Cortex of kidney (tissue), 1 donor: ENCODE measurements at places on chromosomes 16 and 17.

- no peak for DNase-seq
Measured at GRCh38 chr17:77318491-77319210, 177.9 kb downstream of the SEC14L1 start.

DNA sequence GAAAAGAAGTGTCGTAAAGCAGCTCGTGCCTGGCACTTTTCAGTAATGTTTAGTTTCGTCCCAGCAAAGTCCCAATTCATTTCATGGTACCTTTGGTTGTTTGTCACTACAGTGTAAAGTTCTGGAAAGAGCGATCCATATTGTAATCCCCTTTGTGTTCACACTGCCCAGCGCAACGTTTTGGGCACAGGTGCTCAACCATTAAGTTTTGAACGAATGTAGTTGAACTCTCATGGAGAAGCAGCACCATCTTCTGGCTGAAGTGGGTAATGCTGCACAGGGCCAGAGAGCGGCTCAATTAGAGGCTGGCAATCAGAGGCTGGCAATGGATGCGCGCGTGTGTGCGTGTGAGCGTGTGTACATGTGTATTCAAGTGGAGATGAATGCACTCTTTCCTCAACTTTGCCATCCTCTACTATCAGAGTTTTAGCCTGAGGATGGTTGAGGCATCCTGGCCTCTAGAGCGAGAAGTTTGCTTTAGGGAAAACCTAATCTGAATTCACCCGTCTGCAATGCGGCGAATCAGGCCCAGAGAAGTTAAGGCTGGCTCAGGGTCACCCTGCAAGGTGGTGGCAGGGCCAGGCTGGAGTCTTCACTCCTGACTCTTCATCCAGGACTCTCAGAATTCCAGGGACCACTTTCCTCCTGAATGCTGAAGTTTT lies 29.9 kb downstream of the DYNLL2 start:
- DNase-seq: no peak

DNA sequence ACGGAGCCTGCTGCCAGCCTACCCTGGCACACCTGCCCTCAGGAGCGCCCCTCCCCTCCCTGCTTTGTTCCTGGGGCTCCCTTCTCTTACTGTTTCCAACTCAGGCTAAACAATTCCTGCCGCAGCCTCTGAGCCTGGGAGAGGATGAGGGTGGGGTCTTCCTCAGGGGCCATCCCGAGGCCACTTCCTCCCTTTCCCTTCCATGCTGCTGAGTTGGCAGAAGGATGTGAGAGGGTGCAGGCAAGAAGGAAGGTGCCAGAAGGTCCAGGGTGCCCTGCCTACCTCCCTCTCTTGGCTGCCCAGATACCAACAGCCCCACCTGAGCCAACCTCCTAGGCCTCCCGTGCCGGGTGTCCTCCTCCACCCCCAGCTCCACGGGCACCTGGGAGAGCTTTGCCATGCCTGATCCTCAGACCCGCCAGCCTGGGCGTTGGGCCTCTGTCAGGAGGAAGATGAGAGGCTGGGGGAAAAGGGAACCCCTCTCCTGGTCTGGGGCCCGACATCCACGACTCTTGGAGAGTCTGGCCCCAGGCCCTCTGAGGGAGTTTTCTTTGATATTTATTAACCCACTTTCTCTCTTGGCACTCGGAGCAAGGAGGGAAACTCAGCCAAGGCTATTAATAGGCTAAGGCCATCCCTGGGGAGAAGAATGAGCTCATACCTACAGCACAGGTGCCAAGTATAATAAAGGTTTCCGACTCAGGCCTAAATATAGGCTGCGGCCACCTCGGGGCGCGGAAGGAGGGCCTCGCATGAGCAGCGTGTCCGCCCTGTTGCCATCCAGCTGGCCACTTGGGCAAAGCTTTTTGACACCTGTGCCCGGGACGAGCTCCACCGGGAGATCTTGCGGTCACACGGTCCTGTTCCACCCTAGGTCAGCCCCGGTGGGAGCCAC lies 232.0 kb downstream of the ENGASE start:
- no peak for DNase-seq

DNA sequence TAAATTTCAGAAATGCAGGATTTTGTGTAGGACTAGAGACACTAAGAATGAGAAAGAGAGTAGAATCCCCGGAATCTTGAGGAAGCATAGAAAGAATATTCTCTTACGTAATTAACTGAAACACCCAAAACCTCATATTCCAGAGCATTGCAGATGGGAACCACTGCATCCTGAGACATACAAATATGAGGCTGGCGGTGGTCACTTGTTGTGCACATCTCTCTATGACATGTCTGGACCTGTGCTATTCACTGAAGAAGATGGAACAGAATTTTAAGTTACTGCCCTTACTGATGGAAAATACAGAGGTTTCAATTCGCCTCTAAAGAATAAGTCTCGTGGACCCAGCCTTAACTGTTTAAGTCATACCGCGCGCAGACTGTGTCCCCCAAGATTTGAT lies 806 bp downstream of the RAD51C start:
- no peak for DNase-seq

GRCh38 chr17:78226759-78227454 lies 4.5 kb upstream of the TMEM235 start:
- DNase-seq: no peak

- no peak for DNase-seq
Measured at GRCh38 chr16:27241658-27242057, 26.9 kb downstream of the NSMCE1 start.

GRCh38 chr16:78562650-78563049 lies 463.2 kb downstream of the WWOX start:
- no peak for DNase-seq

GRCh38 chr17:74493331-74493833 lies 26.9 kb downstream of the CD300A start:
- DNase-seq: no peak

GRCh38 chr17:63289931-63290330 lies 156.2 kb downstream of the CYB561 start:
- no peak for DNase-seq

DNA sequence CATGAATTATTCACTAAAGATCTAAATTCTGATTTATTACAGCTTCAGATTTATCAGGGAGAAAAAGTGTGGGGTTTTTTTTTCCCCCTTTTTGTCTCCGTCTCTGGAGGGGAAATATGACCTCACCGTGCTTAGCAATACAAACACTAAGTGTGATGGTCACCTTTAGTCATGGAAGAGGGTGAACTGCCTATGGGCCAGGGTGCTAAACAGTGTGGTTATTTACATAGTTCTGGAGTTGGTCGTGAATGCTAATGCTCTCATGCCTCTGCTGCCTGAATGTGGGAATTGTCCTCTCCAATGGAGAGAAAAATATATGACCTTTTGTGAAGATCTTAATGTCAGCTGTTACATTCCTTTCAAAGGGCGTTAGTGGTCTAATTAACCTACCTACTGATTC lies 44.8 kb upstream of the MSI2 start:
- no peak for DNase-seq

DNA sequence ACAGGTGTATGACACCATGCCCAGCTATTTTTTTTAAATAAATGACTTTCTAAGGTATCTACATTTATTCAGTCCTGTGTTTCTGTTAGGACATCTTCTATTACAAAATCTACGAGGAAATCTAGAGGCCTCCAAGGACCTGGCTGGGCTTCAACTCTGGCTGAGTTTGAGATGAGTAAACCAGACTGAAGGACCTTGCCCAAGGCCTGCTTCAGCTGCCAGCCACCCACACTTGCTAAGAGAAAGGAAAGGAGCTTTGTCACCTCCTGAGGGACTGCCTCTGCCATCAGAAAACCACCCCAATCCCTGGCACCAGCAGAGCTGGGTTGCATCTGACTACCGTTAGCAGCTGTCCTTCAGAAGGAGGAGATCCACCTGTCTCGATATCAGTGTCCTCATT lies 1.3 kb upstream of the MYO1D start:
- DNase-seq: no peak

GRCh38 chr16:51419768-51420167 lies 268.7 kb upstream of the SALL1 start:
- no peak for DNase-seq

GRCh38 chr17:48492401-48493298 lies 38.2 kb downstream of the HOXB1 start:
- no peak for DNase-seq

DNA sequence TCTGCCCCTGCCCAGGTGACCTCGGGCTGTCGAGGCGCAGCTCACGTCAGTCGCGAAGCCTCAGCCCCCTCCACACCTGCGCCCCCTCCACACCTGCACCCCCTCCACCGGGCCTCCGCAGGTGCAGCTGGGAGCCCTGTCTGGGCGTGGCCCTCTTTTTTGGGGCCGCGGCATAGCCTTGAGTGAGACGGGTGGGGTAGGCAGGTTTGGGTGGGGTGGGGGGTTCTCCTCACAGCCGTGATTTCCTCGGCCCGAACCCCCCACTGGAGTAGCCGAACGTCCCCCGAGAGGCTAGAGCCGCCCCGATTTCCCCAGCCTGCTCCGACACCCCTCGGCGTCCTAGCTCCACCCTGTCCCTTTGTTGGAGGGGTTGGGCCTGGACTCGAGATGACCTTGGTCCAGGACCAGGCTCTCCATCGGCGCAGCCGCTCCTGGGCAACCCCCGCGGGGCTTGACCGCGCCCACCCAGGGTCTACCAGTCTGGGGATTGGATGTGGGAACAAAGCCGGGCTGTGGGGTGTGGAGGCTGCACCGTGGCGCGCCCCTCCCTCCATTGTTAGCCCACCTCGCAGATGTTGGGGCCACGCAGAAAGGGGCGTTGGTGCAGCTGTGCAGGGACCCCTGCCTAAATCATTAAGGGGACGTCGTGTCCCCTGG lies 626 bp downstream of the TUBB3 start:
- no peak for DNase-seq

DNA sequence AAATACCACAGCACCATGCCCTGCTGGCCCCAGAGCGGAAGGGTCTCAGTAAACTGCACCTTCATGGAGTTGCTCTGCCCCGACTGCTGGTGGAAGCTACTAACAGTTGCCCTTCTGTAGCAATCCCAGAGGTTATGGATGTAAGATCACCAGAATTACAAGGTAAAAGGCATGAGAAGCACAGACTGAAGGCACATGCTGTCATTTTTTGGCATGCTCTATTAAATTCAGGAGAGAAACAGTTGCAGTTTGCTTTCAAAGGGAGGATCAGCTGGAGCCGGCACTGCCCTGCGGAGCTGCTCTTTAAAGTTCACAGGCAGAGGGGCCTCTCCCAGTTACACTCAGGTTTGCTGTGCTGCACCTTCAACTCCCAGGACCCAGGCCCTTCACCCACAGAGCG lies 19.2 kb downstream of the NPRL3 start:
- DNase-seq: no peak

DNA sequence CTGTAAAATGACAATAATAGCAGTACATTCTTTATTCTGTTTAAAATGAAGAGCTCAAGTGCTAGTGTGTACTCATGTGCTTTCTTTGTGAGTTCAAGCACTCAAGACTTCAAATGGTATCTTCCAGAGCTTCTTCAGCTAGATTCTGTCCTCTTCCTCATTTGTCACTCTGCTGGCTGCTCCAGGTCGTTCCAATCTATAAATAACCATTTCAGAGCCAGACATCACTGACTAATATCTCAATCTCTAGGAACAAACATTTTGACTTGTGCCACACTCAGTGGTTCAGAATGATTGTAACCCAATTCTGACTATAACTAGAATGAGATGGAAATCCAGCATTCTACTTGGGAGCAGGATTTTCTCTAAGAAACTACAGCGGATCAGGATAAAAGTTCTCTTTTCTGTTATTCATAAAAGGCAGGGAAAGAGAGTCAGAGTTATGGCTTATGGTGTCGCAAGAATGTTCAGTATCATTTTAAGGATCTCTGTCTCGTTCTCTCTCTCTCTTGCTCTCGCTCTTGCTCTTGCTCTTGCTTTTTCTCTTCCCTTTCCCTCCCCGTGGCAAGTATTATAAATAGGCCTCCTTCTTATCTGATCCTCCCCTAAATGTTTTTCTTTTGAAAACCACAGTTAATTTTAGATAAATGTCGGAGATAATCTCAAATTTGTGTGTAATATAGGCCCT lies 116.3 kb upstream of the MAF start:
- no peak for DNase-seq

- no peak for DNase-seq
Measured at GRCh38 chr17:50539762-50540559, 7.0 kb upstream of the SPATA20 start.

DNA sequence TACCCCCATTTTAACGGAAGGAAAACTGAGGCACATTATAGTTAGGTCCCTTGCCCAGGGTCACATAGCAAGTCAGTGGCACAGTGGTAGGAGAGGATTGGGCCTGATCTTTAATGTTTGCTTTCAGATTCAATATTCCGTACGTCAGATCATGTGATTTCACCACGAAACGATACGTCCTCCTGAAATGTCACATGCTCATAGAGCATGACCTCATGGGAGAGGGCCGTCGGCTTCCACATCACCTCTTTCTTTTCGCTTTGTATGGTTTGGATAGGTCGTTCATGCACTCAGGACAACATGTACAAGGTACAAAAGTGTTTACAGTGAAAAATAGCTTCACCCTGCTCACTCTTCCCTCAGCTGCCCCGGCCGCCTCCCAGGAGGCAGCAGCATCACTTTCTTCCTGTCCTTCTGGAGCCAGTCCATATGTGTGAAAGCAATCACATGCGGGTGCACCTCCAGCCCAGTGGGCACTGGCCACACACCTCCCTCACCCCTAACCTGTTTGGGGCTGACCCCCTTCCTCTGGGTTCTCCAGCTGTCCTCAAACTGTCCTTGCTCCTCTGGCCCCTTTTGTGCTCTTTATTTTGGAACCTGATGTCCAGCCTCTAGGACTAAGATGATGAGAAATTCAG lies 199.9 kb downstream of the FOXL1 start:
- no peak for DNase-seq

- no peak for DNase-seq
Measured at GRCh38 chr16:85171759-85172454, 59.6 kb upstream of the CIBAR2 start.

DNA sequence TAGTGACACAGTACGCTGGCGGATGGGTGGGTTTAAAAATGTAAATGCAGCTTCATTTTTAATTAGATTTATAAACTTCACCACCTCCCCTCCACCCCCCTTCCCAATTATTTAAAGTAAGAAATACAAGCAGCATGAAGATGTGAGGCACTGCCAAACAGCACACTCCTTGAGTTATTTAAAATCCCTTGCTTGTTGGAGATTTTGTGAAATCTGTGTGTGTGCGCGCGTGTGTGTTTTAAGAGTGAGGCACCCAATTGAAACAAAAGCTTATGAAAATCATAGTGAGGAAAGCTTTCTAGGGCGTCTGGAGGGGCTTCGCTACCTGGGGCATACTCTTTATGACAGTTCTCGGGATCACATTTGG lies 219.6 kb upstream of the IRX3 start:
- DNase-seq: no peak
